ENCODE measurements at places on chromosomes 3 and 15.

GRCh38 chr3:58991026-58991425 is 58.8 kb downstream of the CFAP20DC start:
- DNase-seq = no peak

DNA sequence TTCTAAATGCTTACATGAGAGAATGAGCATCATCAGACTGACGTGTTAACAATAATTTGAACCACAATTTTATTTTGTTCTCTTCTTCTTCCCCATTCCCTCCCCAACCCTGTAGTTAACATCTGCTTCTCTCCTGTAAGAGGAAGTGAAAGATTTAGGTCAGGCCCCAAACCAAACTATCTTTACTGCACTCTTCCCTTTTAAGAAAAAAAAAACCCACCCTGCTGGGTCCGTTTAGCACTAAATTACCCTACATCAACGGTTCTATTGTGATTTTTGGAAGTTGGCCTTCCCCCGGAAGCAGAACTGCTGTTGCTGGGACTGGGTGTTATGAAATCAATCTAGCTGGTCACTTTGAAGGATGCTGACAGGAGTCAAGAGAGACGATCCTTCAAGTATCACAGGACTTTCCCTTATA is 49.4 kb downstream of the NFKBIZ start:
- no peak for DNase-seq

DNA sequence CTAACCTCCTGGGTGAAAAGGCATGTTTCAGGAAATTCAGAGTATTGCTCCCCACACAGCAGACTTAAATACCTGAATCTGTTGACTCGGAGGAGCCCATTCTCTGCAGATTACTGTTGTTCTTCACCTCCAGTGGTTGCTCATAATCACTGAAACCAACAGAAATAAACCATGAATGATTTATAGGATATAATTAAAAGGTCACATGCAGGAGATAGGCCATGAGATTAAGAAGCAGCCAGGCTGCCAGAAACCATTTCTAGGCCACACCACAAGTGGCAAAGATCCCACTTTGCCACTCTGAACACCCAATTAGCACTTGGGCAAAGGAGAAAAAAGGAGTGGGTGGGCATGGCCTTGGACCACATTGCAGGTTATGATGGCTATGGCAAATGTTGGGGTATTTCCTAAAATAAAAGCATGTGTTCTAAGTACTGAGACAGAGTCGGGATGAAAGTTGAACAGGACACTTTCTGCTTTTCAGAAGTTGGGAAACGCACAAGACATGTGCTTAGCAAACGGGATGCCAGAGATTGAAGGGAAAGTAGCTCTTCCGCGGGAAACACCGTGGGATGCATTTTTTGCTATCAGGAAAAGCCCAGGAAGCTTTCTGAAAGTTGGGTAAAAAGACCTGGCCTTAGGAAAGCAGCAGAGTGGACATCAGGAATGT is 1.5 kb downstream of the CDC25A start:
- DNase-seq = no peak

DNA sequence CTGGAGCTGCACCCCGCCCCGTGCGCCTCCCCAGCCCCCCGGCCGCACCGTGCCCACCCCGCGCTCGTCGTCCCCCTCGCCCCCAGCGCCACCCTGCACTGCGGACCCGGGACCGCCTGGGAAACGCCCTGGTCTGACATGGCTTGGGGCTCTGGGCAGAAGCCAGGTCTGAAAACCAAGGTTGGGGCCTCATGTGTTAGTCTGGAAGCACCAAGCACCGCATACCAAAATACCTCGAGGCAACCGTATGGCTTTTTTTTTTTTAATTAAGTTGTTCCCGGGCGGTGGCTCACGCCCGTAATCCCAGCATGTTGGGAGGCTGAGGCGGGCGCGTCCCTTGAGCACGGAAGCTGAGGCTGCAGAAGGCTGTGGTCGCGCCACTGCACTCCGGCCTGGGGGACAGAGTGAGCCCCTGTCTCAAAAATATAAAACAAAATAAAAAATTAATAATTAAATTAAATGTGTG is 91.5 kb upstream of the CHD2 start:
- no peak for DNase-seq

GRCh38 chr3:75906555-75907112 is 121.3 kb upstream of the ZNF717 start:
- DNase-seq = no peak

DNA sequence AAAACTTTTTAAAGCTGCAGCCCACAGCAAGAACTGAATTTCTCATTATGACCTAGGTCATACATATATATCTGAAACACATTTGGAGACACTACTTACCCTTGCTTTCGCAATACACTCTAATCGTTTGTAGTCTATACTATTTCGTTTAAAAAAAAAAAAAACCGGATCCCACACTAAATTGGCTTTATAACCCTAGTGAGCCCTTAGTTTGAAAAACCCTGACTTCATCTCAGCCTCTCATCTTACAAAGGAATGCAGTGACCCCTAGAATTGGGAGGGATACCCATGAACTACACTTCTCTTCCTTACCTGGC is 4.2 kb downstream of the RARRES1 start:
- no peak for DNase-seq

DNA sequence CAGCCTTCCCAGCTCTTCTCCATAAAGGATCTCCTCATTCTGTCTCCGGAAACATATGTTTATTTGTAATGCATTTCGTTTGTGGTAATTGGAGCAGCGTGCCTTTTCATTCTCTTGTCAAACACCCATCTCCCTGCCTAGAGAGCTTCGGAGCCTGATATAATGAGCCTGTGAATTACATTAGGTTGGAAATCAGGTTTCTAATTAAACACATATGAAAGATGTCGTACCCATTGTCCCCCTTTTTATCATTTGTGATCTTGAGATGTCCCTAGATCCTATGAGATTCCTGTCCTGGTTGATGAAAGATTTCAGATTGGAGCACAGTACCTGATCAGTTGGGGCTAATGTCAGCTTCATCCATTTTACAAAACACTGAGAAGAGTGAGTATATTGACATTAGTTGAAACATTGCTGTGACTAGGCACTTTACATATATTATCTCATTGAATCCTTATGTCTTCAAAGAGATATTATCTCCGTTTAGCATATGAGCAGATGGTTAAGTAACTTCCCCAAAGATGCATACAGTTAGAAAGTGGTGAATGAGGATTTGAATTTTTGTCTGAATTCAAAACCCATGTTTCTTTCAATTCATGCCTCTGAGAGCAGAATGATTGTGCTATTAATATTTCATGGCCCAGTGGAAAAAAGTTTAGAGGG is 23.1 kb downstream of the SYN2 start:
- DNase-seq = no peak

DNA sequence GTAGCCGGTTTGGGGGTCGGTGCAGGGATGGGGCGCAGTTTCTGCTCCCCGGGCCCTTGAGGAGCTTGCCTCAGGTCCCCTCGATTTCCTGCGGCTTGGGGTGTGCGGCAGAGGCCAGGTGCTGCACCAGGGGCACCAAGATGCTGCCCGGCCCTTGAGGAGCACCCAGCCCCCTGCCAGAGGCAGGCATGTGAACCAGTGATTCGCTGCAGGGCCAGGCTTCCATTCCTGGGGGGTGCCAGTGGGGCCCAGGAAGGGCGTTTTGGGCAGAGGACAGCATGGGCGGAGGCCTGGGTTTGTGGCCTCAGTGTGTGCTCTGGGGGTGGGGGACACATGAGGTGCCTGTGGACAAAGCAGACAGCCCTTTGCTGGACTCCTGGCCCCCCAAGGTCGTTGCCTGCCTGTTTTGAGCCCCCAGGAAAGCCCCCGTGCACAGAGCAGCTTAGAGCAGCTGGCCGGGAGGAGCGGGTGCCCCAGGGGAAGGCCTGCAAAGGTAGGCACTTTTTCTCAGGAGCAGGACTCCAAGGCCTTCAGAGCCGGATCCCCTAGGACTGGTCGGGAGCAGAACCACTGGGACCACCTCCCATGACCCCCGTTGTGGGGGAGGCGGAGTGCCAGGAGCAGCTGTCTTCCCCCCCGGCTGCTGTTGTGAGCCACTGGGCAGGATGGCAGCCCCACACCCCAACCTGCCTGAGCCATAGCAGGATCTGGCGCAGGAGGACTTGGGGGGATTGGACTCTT is 1.6 kb downstream of the PLXNA1 start:
- no peak for DNase-seq

- no peak for DNase-seq
Observed at GRCh38 chr3:17501745-17502144, 240.7 kb downstream of the TBC1D5 start.

DNA sequence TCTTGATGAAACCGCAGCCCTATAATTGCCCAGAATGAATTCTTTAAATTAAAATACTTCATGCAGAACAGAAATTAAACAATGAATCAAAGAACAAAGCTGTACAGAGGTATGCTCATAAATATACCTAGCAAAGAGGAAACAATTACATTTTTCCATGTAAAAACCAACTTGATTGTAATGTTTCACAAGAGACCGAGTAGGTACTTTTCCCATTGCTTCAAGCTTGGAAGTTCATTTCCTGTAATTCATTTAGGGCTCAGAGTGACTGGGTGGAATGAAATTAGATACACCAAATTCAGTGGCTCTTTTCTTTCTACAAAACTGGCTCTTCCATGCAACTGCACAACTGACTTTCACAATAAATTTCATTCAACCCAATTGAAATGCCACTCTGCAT is 51.4 kb downstream of the FHIT start:
- DNase-seq = no peak

- DNase-seq = no peak
Observed at GRCh38 chr3:126493739-126494138, 18.0 kb upstream of the ZXDC start.

DNA sequence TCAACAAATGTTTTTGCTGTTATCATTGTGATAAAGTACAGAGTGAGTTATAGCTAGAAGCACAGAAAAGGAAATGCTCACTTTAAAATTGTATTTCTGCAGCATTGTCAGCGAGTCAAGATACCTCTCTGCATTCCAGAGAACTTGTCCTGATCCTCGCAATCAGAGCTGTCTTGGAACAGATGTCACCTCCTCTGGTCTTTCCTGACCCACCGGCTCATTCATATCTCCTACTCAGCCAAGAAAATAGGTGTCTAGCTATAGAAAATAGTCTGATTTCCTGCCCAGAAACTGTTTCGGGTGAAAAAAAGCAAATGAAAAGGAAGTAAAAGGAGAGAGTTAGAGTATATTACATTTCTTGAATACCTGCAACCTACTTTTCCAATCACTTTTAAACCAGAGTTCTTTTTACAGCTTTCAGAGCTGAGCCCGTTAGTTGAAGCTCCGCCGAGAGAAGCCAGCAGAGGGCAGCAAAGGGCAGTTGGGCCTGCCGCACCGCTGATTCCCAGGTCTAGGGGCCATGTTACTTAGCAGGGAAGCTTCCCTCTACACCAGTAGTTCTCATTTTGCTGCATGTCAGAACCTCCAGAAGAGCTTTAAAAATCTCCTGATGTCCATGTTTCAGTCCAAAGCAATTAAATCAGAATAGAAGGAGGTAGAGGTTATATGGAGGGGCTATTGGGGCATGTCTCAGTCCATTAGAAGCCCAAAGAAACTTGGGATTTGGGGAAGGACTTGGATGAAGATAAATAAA is 185.7 kb upstream of the THRB start:
- DNase-seq = no peak

- DNase-seq = no peak
Observed at GRCh38 chr3:152402695-152403451, 134.1 kb downstream of the MBNL1 start.

- no peak for DNase-seq
Observed at GRCh38 chr15:71331173-71331572, 215.9 kb downstream of the THSD4 start.

DNA sequence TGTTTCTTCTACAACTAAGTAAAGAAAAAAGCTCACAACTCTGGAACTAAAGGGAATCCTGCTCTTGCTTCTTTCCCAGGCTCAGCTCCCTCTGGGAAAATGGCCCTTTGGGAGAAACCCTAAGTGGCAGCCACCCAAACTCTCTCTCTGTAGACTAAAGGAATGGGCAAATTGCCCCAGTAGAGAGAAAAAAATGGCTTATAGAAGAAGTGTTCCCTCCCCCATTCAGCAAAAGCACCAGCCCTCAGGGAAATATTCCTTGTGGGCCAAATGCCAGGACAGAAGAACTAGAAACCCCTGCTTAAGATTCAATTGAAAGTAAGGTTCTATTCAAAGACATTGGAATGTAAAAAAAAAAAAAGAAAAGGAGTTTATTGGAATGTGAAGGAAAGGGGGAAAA is 603.7 kb upstream of the ALCAM start:
- no peak for DNase-seq

Data from stimulated activated CD8-positive, alpha-beta memory T cell treated with anti-CD3 and anti-CD28 coated beads, Interleukin-4, amount 100 ng/mL, for 1 hour (primary cell).